ENCODE measurements at places on chromosomes 5 and 9.

DNA sequence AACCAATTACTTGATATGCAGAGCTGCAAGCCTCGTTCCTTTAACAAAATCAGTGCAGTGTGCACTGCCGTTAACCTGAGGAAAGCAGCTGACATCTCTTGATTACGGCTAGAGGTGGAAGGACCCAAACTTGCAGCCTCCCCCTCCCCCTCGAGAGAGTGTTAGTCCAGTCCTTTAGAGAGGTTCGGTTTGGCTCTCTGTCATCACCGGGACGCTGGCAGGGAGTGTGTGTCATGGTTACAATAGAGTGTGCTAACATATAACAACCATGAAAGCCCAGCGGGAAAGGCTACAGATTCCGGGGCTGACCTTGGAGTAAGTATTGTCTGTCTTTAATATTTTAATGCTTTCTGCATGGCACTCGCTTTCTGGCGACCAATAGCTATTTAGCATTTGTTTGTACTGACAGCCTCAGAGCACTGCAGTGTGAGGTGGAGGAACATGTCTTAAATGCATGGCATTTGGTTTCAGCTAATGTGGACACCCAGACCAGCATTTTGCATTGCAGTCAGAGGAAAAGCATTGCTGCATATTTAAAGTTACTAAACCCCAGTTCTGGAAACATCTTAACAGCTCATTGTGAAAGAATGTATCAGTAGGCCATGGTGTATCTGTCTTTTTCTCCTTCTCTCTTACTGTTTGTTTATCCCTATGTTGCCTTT, 237.5 kb downstream of the CD180 start:
- DNase-seq = no peak

GRCh38 chr9:121972501-121972981, 120.6 kb downstream of the TTLL11 start:
- DNase-seq = no peak

GRCh38 chr5:26563979-26564378, 474.4 kb downstream of the CDH9 start:
- DNase-seq = no peak

DNA sequence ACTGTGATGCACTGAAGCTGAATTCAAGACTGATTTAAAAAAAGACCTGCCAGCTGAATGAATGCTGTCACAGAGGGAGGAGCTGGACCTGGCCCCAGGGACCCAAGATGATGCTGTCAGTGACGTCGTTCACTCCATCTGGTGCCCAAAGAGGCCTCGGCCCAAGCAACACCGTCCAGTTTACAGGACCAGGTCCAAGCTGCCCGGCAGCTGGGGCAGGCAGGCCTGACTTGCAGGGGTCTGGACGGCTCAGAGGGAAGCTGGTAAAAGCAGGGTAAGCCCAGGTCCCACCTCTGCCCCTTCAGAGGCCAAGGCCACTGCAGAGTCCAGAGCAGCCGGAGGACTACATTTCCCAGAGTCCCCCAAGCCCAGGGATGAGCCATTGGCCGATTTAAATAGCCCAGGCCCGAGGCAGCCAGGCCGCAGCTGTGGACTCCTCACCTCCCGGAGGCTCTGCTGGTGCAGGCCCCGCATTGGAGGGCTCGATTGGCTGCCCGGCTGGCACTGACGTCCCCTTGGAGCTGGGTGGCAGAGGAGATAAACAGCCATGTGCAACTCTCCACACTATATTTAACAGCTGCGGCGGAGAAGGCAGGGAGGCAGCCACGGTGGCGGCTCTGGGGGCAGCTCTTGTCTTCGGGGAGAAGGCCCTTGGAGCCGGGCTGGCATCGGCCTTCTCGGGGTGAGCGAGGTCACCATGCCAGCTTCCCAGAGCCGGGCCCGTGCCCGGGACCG, at the start of gene PLPP7:
PLPP7 (plus strand) TSS at position 423 of the 735 bp plus-strand sequence; CDS start at position 698, 275 bp downstream.
- DNase-seq = no peak

DNA sequence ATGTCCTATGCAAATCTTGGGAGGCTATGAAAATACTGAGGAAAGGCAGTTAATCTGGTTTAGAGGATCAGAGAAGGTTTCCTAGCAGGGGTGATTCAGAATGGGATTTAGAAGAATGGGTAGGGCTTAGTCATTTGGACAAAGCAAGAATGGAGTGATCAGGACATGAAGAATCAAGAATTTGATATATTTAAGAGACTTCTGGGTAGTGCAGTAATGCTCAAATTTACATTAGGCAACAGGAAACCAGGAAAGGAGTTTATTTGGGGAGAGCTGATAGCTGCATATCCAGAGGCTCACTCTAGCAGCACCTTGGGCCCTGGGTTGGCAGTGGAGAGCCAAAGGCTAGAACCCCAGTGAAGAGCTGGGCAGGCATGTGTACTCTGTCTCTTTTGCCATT, 78.9 kb upstream of the PAPPA start:
- no peak for DNase-seq

DNA sequence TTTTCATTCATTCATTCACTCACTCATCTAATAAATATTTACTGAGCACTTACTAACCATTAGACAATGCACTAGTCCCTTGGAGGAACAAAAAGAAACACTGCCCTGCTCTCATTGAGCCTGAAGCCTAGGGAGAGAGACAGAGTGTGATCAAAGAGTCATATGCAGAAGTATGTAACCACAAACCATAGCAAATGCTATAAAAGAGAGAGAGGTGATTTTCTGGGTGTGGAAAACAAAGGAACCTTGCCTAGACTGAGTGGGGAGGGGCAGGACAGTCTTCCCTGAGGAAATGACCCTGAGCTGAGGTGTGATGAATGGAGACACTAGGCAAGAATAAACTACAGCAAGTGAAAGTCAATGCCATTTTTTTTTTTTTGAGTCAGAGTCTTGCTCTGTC, 10.8 kb upstream of the ADRA1B start:
- DNase-seq = no peak

- DNase-seq = no peak
Observed at GRCh38 chr9:17609312-17610005, 30.6 kb downstream of the SH3GL2 start.

GRCh38 chr9:69130456-69131441, 43.3 kb upstream of the TJP2 start:
- no peak for DNase-seq
